ENCODE measurements at places on chromosomes 7 and 10.

GRCh38 chr10:74988054-74988775 is 123.2 kb upstream of the SAMD8 start:
- DNase-seq: no peak

DNA sequence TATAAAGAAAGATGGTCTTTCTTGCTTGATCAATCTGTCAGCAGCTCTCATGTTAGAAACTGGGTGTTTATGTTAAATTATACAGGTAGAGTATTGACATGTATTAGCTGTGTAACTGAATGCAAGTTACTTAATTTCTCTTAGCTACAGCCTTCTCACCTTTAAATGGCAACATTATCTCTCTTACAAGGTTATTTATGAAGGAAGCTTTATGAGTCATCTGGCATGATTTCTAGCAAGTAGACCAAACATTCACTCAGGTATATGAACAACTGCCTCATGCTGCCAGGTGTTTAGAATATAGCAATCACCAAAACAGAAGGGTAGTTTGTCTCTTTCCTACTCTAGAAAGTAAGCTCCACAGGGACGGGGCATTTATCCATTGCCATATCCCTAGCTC is 8.5 kb downstream of the ARL4A start:
- DNase-seq: no peak

DNA sequence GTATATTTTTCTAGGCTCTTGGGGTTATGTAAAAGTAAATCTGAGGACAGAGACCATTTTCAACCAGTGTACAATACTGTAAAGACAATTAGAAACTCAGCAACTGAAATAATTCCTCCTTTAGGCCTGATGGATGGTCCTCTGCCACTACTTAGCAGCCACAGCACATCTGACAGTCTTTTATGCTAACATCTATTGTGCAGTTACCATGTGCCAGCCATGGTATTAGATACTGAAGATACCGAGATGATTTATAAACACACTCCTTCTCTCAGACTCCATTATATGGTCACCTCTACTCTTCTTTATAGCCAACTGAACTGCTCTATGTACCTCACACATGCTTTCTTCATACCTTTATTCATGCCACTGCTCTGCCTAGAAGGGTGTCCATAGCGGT is 61.2 kb upstream of the CCNJ start:
- no peak for DNase-seq

DNA sequence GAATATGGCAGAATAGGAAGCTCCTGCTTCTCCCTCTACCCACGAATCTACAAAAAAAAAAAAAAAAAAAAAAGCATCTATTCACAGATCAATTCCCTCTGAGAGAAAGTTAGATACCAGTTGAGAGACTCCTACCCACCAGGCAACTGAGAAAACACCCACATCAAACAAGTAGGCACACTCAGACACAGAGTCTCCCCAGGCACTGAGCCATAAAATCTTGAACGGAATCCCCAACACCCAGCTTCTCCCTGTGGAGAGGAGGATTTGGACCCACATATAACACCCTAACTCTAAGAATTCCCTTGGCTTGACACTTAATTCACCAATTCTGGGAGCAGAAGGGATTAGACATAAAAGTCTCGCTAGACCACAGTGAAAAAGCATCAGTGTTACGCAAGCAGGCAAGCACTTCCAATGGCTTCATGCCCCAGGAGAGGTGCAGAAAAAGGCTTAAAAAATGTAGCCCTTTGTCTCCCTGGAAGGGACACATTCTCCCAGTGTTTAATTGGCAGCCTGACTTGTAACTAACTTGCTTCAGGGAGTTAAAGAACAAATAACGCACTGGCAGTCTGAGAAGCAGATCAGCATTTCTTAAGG is 192.2 kb downstream of the ELAPOR2 start:
- peak; percentile 45 for DNase-seq

GRCh38 chr7:130379532-130379920 is 768 bp upstream of the CPA1 start:
- no peak for DNase-seq

GRCh38 chr7:617614-618538 is 98.2 kb upstream of the PDGFA start:
- DNase-seq: no peak

DNA sequence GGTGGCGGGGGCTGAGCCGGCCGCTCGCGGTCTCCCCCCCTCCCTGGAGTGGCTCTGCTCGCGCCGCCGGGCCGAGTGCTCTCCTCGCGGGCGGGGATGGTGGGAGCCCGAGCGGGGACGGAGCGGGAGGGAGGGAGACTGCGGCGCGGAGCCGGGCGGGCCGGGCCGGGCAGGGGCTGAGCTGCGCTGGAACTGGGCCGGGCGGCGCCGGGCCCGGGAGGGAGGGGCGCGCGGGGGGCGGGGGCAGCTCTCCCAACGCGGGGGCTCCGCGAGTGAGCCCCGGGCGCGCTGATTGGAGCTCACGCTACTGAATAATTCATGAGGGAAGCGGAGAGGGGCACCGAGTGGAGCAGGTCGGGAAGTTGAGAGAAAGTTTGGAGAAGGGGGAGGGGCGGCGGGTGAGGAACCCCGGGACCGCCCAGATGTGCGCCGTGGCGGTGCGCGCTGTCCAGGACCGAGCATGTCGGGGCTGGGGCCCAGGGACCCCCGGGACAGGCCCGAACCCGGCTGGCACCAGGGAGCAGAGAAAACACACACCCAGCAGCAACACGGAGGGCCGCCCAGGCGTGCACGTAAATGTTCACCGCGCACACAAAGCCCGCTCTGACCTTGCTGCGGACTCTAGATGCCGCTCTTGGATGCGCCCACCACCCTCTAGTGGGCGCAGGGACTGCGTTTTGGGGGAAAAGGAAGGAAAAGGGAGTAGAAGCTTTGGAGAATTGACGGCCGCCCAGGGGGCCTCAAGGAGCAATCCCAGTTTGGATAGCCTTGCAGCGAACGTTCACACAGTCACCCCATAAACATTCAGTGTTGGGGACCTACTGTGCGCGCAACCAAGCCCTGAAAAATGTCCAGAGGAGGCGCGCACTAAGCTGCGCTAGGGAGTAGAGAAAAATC is at the start of gene EPHB4:
EPHB4 (minus strand) TSS at position 194 of the 897 bp plus-strand sequence. CDS start 493 bp downstream, outside the sequence.
- DNase-seq: no peak

- no peak for DNase-seq
Observed at GRCh38 chr7:1853431-1853985, 183.4 kb downstream of the ELFN1 start.

DNA sequence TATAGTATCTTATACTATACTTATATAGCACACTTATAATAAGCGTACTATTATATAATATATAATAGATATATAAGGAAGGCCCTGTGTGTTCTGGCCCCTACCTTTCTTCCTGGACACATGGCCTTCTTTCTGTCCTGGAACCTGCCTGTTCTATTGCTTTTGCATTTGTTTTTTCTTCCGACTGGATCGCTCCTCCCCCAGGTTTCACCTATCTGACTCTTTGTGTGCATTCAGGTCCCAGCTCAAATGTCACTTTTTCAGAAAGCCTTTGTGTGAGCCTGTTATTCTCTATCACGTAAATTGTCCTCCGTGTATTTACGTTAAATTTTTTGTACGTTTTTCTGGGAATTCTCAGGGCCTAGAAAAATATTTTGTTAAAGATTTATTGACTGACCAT is 2.9 kb upstream of the TRIM8 start:
- no peak for DNase-seq

DNA sequence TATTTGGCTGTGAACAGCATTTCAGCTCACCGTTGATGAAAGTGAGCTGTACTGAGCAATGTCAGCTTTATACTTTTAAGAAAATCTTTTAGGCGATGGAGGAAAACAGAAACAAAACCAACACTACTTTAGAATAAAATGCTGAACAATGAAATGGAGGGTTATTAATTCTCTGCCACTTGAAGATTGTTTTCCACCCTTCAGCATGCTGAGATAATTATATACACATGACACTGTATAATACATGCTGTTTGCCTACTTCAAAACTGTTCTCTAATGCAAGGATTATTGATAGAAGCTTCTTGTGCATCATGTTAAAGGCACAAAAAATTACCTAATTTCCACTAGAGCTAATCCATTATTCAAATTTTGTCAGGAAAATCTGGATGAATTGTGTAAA is 66.8 kb downstream of the CACNA2D1 start:
- DNase-seq: no peak

GRCh38 chr7:103857435-103857834 is 132.0 kb downstream of the RELN start:
- DNase-seq: no peak

GRCh38 chr10:71637305-71637704 is 82.3 kb downstream of the C10orf105 start:
- DNase-seq: no peak

DNA sequence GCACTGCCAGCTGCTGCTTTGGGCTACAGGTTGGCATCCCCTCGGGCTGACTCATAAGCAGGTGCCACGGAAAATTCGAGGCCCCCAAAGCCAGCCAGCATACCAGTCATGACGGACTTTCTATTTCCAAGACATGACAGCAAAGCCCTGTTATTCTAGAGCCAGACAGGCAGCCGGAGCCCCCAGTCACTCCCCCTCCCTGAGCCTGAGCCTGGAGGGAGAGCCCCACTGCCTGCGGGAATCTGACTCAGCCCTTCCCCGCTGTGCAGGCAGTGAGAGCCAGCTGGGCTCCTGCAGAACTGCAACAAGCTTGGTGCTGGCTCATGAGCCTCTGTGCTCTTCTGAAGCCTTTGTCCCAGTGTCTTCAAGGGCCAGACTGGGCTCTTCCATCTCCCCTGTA is 15.8 kb downstream of the BTBD16 start:
- peak; percentile 71 for DNase-seq

DNA sequence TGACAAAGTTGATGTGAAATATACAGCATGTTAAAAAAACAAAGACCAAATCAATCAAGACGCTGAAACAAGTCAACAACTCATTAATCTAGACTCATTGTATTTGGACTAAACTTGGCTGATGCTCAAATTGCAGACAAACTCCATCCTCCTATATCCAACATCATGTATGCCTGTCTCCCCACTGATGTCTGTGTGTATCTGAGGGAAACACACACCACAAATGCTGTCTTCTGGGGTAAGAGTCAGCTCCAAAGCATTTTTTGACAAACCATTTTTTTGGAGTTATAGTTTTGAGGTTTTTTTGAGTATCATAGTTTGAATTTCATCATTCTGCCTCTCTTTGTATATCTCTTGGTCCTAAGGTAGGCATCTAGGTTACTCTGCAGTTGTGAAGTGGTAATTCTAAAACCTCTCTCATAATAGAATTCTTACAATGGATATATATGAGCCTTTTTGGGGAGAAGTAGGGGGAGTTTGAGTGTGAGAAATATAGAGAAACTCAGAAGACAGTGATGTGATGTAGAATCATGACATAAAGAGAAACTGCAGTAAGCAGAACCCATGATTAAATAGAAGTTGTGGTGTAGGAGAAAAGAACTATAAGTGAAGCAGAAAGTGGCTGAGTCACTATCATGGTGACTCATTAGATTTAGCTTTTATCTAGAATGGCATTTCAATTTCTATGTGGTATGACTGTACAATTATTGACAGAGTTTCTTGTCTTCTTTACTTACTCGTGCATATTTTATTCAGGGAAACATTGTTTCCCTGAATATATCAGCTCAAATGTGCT is 1531.1 kb upstream of the LRRTM3 start:
- DNase-seq: no peak

- no peak for DNase-seq
Observed at GRCh38 chr7:27180431-27181420, 4.3 kb downstream of the HOXA11 start.

- peak; percentile 47 for DNase-seq
Observed at GRCh38 chr7:24979470-24979862, 512 bp downstream of the OSBPL3 start.

DNA sequence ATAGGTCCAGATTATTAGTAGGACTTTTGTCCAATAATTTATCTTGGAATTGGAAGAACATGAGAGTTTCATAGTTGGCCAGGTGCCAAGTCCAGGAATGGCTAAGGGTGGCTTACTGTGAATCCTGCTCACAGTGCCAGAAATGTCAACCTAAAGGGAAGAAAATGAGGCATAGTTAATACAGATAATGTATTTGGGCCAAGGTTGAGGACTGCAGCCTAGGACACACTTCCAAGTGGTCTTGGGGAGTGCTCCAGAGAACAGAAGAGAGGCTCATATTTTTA is 78.2 kb downstream of the MAPK8 start:
- no peak for DNase-seq

GRCh38 chr7:5694912-5695726 is 86.3 kb downstream of the RNF216 start:
- peak; percentile 61 for DNase-seq

- DNase-seq: no peak
Observed at GRCh38 chr10:71440506-71441035, 43.9 kb downstream of the CDH23 start.

DNA sequence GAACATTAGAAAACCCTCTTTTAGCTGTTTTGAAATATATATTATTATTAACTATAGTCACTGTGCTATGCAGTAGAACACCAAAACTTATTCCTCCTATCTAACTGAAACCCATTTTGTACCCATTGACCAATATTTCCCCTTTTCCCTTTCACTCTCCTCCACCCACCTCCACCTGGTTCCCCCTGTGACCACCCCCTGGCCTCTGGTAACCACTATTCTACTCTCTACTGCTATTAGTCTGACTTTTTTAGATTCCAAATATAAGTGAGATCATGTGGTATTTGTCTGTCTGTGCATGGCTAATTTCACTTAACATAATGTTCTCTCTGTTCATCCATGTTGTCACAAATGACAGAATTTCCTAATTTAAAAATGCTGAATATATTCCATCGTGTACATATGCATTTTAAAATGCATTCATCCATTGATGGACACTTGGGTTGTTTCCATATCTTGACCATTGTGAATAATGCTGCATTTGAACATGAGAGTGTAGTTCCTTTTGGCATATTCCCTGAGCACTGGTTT is 18.7 kb downstream of the TBC1D12 start:
- no peak for DNase-seq

DNA sequence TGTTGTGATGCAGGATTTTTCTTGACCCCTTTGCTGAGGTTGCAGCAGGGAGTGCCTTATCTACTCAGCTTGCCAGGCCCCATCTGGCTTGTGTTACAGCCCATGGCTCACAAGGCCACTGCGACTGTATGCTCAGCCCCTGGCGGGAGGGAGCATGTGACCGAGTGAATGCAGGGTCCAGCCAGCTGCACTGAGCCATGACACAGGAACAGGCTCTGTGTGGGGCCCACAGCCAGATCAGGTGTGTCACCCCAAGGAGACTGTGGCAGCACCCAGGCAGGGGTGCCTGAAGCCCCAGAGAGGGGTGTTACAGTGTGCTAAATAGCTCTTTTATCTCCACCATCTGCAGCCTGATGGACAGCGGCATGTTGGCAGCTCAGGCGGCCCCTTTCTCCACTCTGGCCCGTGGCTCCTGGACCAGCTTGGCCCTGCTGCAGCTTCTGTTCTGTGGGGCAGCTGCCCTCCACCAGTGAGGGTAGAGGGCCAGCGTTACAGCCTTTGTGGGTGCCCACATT is 2.6 kb upstream of the PCBD1 start:
- DNase-seq: peak; percentile 61

Measured in head of caudate nucleus (tissue), 42 donors.